ENCODE measurements at places on chromosomes 12 and 14.

- no peak for DNase-seq
Measured at GRCh38 chr14:34983148-34983760, 462 bp downstream of the SRP54 start.

DNA sequence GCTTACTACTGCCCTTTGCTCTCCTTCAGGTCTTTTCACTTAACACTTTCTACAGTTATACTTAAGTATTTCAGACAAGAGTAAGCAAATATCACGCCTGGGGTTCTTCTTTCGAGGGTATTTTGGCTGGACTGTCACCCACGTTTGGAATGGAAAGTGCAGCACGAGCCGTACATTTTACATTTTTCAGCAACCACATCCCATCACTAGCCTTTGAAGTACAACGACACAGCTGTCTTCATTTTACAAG is 349 bp upstream of the FAM177A1 start:
- DNase-seq = no peak

- no peak for DNase-seq
Measured at GRCh38 chr12:38102197-38102596, 214.4 kb upstream of the ALG10B start.

- DNase-seq = no peak
Measured at GRCh38 chr14:94605361-94605760, 6.8 kb upstream of the SERPINA3 start.

GRCh38 chr12:93047118-93047517 is 118.0 kb upstream of the EEA1 start:
- DNase-seq = no peak

- DNase-seq = no peak
Measured at GRCh38 chr14:97120611-97121031, 323.4 kb downstream of the VRK1 start.

- no peak for DNase-seq
Measured at GRCh38 chr12:16020031-16020430, 108.9 kb downstream of the DERA start.

DNA sequence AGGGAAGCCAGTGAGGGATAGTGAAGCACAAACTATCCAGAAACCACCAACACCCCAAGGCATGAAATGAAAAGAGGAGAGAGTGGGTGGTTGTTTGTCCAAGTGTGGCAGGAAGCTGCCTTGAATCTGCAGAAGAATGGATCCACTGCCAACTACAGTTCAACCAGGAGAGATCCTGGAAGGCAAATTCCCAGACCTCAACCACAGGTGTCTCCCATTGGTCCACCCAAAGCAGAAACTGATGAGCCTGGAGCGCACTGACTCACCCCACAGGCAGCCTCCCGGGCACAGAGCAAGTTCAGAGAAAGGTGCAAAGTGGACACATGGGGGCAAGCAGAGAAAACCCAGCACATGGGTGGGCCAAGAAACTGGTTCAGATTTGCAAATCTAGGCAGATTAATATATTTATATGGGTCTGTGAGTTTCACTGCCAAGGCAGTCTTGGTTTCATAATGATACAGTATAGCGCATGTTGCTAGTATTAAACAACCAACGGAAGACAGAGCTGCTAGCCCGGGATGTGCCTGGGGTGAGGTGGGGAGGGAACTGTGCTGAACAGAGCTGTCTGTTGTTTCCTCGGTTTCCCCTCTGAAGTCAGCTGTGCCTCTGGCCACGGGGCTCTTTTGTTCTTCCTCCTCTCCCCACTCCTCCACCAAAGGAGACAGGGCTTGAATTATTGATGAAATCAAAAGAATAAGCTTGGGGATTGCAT is 416.2 kb upstream of the CCDC196 start:
- DNase-seq = no peak

- DNase-seq = no peak
Measured at GRCh38 chr12:99330216-99330615, 317.3 kb upstream of the GARIN6 start.

Data from substantia nigra (tissue), 51 donors.